OCI-LY7 (cell line): ENCODE measurements at places on chromosomes 3 and 15.
A peak's percentile ranks its signal among the peaks of the same experiment; 100 is the strongest.

- no peak for DNase-seq
Observed at GRCh38 chr3:42214064-42214463, 51.9 kb downstream of the CCK start.

DNA sequence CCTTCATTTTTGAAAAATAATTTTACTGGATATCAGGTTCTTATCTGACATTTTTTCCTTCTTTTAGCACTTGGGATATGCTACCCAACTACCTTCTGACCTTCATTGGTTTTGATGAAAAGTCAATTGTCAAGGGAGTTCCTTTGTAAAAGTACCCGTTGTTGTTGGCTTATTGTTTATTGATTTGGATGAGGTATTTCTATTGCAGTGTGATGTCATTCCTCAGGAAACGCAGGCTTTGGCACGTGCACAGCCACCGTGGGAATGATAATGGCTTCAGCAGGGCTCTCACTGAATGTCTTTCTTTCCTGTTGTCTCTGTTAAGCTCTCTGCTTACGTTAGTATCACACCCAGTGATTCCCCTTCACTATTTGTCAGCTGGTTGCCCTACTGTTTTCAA is 944.6 kb downstream of the CADM2 start:
- DNase-seq, result no peak

- no peak for DNase-seq
Observed at GRCh38 chr3:98372445-98372844, 18.0 kb upstream of the OR5K3 start.

DNA sequence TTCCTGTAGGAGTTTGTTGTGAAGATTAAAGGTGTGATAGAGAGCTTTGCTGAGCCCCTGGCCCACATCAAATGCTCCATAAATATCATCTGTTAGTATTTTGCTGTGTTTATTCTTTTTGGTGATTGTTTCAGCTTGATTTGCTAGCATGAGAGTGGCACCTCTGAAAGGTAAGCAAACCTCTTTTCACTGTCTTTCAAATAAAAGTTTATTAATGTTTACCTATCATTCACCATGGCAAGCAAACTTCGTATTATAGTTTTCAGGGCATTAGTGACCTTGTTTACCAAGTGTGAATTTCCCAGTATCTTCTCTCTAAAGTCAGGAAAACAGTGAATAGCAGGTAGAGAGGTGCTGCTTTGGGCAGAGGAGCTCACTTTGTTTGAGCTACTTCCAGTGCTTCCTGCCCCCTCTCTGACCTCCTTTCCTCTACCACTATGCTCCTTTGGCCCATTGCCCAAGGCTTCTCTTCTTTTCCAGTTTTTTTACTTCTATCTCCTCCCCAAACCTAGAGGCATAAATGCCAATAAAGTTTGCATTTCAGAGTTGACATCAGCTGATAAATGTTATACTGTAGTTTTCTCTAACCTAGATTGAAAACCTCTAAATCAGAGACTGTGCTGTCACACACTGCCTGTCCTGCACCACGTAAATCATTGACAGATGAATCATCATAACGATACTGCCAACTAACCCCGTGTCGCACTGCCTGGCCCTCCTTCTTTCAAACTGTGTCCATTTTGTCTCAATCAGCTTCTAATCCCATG is 569.0 kb downstream of the TUSC7 start:
- no peak for DNase-seq

GRCh38 chr3:192675958-192676649 is 51.2 kb downstream of the FGF12 start:
- no peak for DNase-seq

GRCh38 chr3:17207019-17207418 is 322.3 kb downstream of the PLCL2 start:
- DNase-seq, result no peak

DNA sequence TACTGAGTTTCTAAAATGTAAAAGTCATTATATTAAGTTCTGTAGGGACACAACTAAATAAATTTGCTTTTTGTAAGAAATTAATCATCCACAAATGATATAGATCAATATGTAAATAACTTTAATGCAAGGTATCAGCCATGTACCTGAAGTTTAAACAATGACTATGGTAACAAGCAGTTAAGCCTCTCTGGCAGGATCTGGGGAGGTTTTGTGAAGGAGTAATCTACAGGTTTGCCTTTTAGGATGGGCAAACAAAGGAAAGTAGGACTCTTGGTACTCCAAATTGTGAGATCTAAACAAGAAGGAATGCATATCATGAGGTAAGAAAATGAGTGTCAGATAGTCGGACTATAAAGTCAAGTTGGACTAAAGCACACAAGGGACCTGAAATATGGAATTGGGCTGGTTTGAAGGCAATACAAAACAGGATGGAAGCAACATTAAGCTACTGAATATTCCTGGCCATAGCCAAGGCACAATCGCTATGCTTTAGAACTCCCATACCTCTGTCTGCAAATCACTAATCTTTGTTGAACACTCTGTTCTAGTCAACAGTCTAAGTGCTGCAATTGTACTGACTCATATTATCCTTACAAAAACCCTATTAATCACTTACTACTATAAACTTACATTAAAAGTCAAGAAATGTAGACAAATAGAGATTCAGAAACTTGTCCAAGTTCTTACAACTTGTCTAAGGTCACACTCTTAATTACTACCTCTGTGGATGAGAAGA is 412.8 kb downstream of the DIPK2A start:
- DNase-seq, result no peak

- peak; percentile 63 for DNase-seq
Observed at GRCh38 chr15:78638658-78639314, 2.2 kb downstream of the CHRNB4 start.

GRCh38 chr15:88255484-88256278 is 858 bp downstream of the NTRK3 start:
- no peak for DNase-seq

- no peak for DNase-seq
Observed at GRCh38 chr15:27495963-27496459, 525.0 kb downstream of the GABRG3 start.

GRCh38 chr15:29669823-29670222 is 152.4 kb downstream of the TJP1 start:
- DNase-seq, result no peak

- DNase-seq, result no peak
Observed at GRCh38 chr3:141082064-141082463, 30.9 kb downstream of the SPSB4 start.

GRCh38 chr3:153901152-153901551 is 220.0 kb upstream of the ARHGEF26 start:
- no peak for DNase-seq
